ENCODE measurements at places on chromosomes 13 and 19. TPM values are rescaled to one million over a fixed set of nuclear protein-coding genes. Genes with fewer than 3 reads are reported as not detected.

ZNF541 gene
- total RNA-seq, result 0.16 TPM

PSG3 gene
- total RNA-seq, result not detected

DNA sequence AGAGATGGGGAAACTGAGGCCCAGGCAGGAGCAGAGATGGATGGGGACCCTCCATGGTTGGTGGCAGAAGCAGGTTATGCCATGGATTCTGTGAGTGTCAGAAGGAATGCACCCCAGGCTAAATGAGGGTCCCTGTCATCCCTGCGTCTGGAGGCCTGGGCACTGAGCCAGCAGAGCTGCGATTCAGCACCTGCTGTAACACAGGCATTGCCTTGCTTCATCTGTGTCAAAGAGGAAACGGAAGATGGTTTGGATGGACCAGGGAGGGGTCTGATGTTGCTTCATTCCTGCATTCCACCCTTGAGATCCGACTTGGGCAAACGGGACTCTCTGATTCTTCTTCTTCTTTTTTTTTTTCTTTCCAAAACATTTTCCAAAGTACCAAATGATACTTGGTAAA, 1.2 kb downstream of the C5AR1 start:
- no peak for DNase-seq

DNA sequence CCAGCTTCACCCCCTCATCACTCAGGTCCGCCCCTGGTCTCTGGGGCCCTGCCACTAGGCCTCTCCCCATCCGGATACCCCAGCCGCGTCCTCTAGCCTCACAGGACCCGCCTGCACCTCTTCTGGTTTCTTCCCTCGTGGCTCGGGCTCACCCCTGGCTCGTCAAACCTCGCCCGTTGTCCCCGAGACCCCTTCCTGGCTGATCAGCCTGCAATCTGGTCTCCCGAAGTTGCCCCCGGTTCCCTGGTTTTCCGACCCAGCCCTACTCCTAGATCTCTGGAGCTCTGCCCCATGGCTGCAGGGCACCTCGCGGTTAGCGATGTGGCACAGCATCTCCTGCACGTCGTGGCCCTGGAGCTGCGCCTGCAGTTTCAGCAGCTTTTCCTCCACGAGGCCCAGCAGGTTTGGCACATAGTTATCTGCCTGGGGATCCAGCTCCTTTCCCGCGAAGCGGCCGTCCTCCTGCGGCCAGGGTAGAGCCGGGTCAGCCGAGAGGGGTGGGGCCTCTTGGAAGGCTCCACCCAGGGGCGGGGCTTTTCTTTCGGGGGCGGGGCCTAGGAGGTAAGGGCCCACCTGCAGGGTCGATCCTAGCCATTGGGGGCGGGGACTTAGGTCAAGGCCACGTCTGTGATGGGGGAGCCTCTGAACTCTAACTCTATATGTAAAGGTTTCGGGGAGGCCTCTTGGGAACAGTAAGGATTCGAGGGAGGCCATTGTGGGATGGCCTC, 2.4 kb upstream of the RGL3 start:
- no peak for DNase-seq

MRPL34 gene
- total RNA-seq, result 6.1 TPM

GRCh38 chr13:34842466-34842865, 99.6 kb upstream of the NBEA start:
- no peak for DNase-seq

GRCh38 chr19:55340784-55341147, 1.1 kb downstream of the KMT5C start:
- no peak for DNase-seq

DNA sequence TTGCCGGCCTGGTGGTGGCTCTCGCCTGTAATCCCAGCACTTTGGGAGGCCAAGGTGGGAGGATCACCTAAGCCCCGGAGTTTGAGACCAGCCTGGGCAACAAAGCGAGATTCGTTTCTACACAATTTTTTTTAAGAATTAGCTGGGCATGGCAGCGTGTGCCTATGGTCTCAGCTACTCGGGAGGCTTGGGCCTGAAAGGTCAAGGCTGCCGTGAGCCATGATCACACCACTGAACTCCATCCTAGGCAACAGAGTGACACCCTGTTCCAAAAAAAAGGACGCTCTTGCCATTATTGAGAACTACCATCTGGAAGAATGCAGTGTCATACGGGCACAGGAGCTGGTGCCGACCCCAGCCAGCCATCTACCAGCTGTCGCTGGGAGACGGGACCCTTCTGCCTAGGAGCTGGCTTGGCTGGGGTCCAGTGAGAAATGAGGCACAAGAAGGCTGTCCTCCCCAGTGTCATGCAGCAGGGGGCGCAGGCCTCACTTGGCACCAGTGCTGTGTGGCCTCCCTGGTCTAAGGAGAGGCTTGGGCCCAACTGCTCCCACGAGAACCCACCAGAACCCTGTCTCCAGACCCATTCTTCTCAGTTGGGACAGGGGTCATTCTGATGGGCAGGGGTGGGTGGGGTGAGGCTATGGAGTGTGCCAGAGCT, 12.2 kb upstream of the RELB start:
- DNase-seq, result no peak

DNA sequence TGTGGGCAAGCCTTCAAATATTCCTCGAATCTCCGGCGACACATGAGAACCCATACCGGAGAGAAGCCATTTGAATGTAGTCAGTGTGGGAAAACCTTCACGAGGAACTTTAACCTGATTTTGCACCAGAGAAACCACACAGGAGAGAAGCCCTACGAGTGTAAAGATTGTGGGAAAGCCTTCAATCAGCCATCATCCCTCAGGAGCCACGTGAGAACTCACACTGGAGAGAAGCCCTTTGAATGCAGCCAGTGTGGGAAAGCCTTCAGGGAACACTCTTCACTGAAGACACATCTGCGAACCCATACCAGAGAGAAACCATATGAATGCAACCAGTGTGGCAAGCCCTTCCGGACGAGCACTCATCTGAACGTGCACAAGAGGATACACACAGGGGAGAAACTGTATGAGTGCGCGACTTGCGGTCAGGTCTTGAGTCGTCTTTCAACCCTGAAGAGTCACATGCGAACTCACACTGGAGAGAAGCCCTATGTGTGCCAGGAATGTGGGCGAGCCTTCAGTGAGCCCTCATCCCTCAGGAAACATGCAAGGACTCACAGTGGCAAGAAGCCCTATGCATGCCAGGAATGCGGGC, 28.8 kb downstream of the ZNF333 start:
- no peak for DNase-seq

VSTM2B gene
- total RNA-seq, result not detected

DNA sequence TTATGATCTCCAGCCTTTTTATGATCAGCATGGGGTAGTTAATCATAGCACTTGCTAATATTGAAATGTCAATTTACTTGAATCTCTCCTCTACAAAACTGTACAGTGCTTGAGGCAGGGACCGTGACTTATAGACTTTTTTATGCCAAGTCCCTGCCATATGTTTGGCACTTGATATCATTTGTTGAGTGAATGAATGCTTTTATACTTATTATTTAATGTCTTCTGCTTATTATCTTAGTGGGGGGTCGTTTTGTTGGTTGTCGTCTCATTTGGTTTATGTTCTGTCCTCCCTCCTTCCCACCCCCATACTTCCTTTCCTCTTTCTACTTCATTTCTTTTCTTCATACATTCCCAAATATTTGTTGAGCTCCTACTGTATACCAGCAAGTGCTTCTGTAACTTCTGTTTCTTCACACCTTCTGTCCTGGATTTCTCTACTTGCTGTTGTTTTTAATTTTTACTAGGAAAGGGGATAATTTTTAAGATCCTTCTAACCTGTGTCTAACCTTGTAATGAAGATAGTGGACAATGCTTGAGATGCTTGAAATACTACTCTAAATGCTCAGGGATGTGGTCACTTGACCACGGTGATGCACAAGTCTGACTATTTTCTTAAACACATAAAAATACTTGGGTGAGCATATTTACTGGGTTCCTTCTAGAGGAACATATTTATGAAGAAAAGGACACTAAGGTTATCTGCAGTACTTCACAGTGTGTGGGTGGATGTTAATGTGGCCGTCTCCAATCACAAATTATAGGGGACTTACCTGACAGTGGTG, 223.8 kb downstream of the TDRD3 start:
- no peak for DNase-seq

DNA sequence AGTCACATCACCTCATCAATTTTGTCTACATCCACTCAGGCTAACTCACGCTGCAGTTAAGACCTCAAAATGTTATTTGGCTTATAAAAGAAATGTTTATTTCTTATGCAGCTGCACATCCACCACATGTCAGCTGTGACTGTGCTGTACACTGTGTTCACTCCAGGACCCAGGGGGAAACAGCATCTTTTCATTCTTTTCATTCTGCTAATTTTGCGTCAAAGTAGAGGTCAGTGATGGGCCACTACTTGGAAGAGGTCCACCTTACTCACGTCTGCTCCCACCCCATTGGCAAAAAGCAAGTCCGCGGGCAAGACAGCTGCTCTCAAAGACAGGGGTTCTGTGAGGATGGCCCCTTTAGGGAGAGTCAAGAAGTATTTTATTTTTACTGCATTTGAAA, 4.5 kb upstream of the DCT start:
- DNase-seq, result no peak

- DNase-seq, result no peak
Observed at GRCh38 chr19:35533822-35534392, 651 bp downstream of the GAPDHS start.

COX7A1 gene
- 15.1 TPM for total RNA-seq

DNA sequence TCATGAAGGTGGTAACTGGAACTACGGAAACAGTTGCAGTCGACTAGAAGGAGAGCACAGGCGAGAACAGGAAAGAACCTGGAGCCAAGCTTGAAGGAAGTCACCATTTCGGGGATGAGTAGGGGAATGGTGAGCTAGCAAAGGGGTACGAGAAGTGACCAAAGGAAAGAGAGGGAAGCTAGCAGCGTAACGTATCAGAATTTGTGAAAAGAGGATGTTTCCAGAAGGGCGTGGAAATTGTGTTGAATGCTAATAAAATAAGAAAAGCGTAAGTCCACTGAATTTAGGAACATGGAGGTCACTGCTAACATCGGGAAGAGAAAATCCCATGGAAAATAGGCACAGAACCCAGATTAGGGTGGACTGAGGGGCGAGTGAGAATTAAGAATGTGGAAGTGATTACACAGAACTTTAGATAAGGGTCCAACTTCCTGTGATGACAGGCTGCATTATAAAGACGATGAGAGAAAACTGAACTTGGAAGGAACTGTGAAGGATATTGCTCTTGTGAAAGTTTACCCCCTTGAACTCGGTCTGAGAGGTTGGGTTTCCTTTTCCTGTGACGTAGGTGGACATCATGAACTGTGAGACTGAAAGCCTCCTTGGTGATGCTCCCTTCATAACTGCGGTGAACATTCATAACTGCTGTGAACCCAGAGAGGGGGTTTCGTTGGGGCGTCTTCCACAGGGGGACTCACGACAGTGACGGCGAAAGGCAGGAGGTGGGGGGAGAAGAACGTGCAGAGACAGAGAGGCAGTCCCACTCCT, 2.0 kb upstream of the FFAR2 start:
- no peak for DNase-seq

GFY gene
- not detected for total RNA-seq

ZNF709 gene
- total RNA-seq, result 16.1 TPM

DNA sequence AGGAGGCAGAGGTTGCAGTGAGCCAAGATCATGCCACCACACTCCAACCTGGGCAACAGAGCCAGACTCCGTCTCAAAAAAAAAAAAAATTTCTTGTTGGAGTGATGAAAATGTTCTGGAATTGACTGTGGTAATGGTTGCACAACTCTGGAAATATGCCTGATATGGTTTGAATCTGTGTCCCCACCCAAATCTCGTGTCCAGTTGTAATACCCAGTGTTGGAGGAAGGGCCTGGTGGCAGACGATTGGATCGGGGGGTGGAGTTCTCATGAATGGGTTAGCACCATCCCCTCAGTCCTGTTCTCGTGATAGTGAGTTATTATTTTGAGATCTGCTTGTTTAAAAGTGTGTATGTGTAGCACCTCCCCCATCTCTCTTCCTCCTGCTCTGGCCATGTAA, 41.1 kb upstream of the MAP3K10 start:
- DNase-seq, result no peak

CEACAM1 gene
- total RNA-seq, result 6.2 TPM

All from urinary bladder (tissue), 4 donors.